ENCODE measurements at places on chromosomes 13 and 19.

- DNase-seq = no peak
Measured at GRCh38 chr19:15551293-15552004, 43.1 kb downstream of the CYP4F22 start.

GRCh38 chr19:35442091-35442490 is 6.0 kb upstream of the FFAR2 start:
- DNase-seq = no peak

GRCh38 chr19:56969759-56970178 is 129.2 kb upstream of the PEG3 start:
- DNase-seq = no peak

- DNase-seq = no peak
Measured at GRCh38 chr13:48775804-48776203, 122.1 kb downstream of the CYSLTR2 start.

- DNase-seq = no peak
Measured at GRCh38 chr19:33825556-33825955, 28.9 kb downstream of the KCTD15 start.

GRCh38 chr13:25044071-25044470 is 51.9 kb upstream of the PABPC3 start:
- DNase-seq = no peak

DNA sequence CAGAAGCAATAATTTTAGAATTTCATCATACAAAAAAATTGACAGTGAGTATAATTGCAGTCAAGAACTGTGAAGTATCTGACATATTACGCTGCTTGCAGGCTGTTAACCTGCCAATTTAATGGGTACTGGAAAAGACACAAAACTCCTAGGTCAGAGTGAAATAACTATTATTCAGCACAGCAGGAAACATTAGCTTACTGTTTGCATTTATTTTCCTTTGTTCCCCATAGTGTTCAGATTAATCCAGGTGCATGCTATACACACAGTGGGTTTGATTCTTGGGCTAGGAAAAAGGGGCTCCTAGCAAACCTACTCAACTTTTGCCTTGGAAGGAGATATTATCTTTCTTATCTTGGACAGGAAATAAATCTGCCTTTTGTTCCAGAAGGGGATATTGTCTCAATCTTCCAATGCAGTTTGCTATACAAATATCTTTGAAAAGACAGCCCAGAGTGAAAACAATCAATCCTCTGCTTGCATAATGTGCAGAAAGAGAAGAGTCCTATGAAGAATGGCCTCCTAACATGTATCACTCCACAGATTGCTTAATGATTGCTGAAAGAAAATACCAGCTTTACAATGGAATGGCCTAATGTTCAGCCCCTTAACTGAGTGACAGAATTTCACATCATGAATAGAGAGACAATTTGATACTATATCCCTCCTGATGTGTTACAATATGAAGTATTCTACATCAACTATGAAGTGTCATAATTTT is 443.4 kb downstream of the TBC1D4 start:
- DNase-seq = no peak

DNA sequence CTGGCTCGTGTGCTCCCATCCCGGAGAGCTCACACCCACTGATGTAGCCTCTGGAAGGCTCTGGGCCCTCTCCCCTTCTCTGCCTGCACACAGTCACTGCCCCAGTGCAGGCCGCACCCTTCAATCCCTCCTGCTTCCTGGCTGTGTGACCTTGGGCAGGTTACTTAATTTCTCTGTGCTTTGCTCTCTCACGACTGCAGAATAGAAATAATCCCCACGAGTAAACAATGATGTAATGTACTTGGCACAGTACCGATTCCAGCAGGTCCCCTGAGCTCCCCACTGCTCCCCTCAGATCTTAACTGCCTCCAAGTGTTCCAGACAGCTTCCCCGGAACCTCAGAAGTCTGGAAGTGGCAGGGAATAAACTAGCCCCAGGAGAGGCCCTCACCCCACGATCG is 16.1 kb downstream of the LIG1 start:
- no peak for DNase-seq

DNA sequence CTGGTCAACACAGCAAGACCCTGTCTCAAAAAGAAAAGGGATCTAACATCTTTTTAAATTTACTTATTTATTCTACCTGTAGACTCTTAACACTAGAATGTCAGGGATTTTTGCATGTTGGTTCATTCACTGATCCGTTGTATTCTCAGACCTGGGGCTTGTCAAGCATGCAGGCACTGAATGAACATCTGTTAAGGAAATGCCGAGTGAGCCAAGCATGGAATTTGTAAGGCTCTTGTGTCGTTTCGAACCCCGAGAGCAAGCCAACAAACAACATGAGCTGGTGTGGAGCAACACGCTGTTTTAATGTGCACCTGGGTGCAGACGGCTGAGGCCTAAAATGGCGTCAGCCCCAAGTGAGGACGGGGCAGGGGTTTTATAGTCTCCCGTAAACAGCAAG is 10.0 kb upstream of the OR1M1 start:
- DNase-seq = no peak

DNA sequence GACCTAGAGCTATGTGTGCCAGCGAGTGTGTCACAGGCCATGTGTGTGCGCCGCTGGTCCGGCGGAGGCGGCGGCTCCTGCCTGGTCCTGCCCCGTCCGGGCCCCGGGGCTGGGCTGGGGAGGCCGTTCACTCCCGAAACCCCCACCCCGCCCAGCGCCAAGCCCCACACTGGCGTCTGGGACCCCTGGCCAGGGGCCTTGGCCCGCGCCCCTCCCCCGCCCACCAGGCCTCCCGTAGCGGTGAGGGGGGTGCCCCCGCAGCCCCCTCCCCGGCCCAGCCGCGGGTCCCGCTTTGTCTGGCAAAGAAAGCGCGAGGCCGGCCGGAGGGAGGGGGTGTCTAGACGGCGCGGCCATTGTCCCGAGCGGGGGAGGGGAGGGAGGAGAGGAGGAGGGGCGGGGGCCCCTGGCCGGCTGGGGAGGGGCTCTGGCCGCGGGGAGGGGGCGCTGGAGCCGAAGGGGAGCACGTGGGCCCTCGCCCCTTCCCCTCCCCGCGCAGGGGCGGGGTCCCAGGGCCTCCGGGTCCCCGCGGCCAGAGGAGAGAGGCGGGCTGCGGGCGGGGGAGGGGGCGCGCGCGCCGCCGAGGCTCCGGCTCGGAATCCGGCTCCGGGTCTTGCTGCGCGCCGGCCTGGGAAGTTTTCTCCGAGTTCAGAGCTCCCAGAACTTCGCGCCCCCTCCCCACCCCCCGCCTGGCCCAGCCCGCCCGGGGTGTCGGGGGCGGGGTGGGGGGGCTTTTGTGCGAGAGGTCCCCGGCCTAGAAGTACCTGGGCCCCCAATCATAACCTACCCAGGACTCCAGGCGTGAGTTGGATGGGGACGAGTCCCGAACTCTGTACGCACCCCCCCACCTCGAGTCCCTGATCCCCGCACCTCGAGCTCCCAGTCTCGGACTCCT is 888 bp downstream of the NOTCH3 start:
- DNase-seq = peak; percentile 47

GRCh38 chr19:1516395-1516753 is 3.6 kb upstream of the ADAMTSL5 start:
- DNase-seq = no peak

GRCh38 chr13:42894765-42895243 is 97.2 kb downstream of the EPSTI1 start:
- DNase-seq = no peak

- DNase-seq = no peak
Measured at GRCh38 chr13:114054830-114055439, 77.5 kb downstream of the RASA3 start.

GRCh38 chr13:96636001-96636709 is 358.1 kb downstream of the OXGR1 start:
- no peak for DNase-seq

GRCh38 chr13:21897161-21897560 is 226.3 kb downstream of the FGF9 start:
- no peak for DNase-seq

DNA sequence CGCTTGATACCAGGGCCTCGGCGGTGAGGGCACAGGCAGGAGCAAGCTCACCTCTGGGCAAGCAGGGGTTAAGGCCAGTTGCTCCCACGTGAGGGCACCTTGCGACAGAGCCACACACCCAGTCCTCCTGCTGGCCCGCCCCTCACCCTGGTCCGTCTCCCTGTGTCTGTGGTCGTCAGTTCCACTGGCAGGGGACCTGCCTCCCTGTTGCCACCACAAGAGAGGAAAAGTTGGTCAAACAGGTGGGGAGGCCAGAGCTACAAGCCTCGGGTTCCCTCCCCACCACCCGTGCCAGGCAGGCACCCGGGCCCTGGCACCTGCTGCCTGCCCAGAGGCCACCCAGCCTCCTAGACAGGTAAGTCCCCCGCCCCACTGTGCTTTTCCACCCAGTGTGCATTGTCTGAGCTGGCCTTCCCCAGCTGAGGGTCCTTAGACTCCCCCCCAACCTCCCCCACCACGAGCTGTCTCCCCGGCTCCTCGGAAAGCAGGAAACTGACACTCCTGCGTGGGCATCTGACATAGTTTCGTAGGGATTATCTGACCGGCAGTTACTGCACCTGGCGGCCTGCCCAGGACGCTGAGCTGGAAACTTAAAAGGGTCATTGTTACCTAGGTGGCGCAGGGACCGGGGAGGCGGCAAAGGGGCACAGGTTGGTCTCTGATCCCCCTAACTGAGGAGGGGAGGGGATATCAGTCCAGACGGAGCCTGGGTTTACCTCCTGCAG is at the start of gene TJP3:
Gene TJP3 (plus strand): TSS at position 178 of the 725 bp plus-strand sequence. CDS start 20,049 bp downstream, outside the sequence.
- no peak for DNase-seq

DNA sequence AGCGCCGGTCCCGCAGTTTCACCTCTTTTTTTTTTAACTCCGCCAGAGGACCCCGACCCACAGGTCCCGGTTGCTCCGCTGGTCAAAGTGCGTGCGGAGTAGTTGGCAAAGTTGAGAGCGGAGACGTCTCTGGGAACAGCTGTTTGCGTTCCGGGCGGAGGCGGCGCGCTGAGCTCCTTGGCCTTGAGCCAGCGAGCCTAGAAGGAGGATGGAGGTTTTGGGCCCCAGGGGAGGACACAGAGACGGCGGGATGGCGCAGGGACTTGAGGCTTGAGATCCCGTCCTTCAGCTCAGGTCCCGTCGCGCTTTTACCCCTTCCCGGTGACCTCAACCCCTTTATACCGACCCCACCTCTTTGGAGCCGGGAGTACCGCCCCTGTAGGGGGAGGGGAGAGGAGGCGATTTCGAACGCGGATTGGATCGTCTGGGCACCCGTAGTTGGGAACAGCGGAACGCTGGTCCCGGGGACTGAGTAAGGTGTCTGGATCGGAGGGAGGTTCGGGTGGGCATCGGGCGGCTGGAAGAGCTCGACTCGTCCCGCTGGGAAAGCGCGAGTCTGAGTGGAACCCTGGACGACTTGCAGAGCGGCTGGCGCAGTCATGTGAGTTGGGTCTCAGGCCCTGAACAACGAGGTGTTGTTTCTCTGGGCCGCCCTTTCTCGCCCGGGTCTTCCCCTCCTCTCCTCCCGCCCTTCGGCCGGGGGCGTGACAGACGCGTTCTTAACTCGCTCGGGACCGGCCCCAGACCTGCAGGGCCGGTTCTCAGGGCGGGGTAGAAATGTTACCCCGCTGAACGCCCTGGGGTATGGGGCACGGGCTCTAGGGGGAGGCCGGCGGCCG is at the start of gene WBP4:
Gene WBP4 (plus strand): TSS at position 435 of the 839 bp plus-strand sequence. CDS start 165 bp downstream, at position 600.
- DNase-seq = peak; percentile 42

- no peak for DNase-seq
Measured at GRCh38 chr13:27341616-27342015, 71.0 kb downstream of the RASL11A start.

Data from H54 (cell line).